ENCODE measurements at places on chromosomes 2 and 18. TPM values are rescaled to one million over a fixed set of nuclear protein-coding genes. Genes with fewer than 3 reads are reported as not detected.

- H3K36me3 ChIP-seq: no peaks in the 10 kb centered on the region
- no peaks in the 10 kb centered on the region for H3K4me1 ChIP-seq
- no peak overlapping the region for H3K27ac ChIP-seq
- no peak overlapping the region for H3K4me3 ChIP-seq
- peaks cover 2% of the 10 kb centered on the region for H3K27me3 ChIP-seq
These were observed 228.7 kb upstream of the SIX2 start for GRCh38 chr2:45237850-45238542.

DNA sequence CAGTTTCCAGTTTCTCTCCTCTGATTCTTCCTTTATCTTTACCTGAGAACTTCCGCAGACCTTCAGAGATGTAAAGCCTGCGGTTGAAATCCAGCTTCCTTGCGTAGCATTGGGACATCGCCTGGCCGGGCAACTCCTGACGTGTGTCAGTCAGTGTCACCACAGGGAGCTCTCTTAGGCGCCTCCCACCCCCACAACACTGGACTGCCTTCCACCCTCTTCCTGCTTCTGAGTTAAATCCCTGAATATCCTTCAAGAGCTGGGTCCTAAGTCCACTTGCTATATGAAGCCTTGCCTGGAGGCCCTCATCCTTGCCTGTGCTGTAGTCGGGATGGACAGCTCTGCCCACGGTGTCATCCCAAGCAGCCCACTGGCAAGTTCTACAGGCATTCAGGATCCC, 179.4 kb downstream of the SEPTIN10 start:
- no peak overlapping the region for H3K27ac ChIP-seq
- no peak for DNase-seq
- H3K36me3 ChIP-seq: no peaks in the 10 kb centered on the region
- no peaks in the 10 kb centered on the region for H3K4me1 ChIP-seq
- no peak overlapping the region for H3K4me3 ChIP-seq
- H3K27me3 ChIP-seq: no peaks in the 10 kb centered on the region

DNA sequence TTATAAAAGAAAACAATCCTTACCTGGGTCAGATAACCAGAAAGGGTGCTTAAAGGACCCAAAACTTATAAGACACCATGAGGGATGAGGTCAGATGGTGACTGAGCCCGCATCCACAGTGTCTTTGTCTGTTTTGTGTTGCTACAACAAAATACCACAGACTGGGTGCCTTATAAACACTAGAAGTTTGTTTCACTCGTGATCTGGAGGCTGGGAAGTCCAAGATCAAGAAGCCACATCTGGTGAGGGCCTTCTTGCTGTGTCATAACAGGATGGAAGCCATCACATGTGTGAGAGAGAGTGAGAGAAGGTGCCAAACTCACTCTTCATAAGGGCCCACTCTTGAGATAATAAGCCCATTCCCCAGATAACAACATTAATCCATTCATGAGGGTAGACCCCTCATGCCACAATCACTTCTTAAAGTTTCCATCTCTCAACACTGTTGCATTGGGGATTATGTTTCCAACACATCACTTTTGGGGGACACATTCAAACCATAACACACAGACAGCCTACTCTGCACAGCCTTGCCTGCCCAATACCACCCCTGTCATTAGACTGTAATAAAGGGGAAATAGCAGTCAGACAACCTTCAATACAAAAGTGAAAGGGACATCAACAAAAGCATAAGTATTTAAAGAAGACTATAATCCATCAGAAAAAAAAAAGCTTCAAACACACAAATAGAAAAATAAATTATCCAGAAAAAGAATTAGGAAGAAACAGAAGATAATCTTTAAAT, 249.8 kb downstream of the ANAPC1 start:
- H3K4me1 ChIP-seq: peaks cover 6% of the 10 kb centered on the region
- no peak overlapping the region for H3K27ac ChIP-seq
- H3K4me3 ChIP-seq: no peak overlapping the region
- H3K27me3 ChIP-seq: peaks cover 3% of the 10 kb centered on the region

DNA sequence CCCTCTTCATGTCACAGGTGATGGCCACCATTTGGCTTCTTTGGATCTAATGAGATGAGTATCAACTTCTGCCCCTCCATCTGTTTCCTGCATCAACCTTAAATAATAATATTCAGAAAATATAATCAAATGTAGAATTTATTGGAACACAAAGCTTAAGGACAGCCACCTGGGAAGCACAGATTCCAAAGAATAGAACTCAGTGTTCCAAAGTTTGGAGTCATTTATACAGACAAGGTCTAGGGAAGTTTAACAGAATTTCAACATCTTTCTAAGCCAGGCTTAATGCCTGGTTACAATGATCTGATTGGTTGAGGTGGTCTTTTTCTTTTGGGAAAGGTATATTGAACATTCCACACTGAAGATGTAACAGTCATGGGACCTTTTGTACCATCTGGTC, 218.0 kb upstream of the PIEZO2 start:
- no peak overlapping the region for H3K4me3 ChIP-seq
- no peak overlapping the region for H3K27ac ChIP-seq
- no peaks in the 10 kb centered on the region for H3K36me3 ChIP-seq
- H3K4me1 ChIP-seq: no peaks in the 10 kb centered on the region
- no peaks in the 10 kb centered on the region for H3K27me3 ChIP-seq
- no peak for DNase-seq

DNA sequence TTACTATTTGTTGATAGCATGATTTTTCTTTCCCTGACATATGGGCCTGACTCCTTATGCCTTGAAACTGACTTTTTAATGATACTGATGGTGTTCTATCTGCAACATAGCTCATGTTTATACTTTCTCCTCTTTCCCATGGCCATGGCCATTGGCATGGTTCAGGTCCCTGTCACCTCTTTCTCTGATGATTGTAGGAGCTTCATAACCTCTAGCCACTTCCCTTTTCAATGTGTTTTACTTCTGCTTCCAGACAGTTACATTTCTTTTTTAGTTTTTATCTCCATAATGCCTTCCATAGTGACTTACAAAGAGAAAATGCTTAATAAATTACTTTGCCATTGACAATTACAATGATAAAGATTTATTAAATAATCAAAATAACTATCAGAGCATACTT, 177.9 kb upstream of the SETBP1 start:
- no peak overlapping the region for H3K4me3 ChIP-seq
- H3K27me3 ChIP-seq: no peaks in the 10 kb centered on the region
- H3K36me3 ChIP-seq: no peaks in the 10 kb centered on the region
- peaks cover 10% of the 10 kb centered on the region for H3K4me1 ChIP-seq
- no peak for DNase-seq
- H3K27ac ChIP-seq: no peak overlapping the region

- no peak overlapping the region for H3K27ac ChIP-seq
- H3K4me3 ChIP-seq: no peak overlapping the region
- peaks cover 50% of the 10 kb centered on the region for H3K27me3 ChIP-seq
- peaks cover 30% of the 10 kb centered on the region for H3K4me1 ChIP-seq
- no peak for DNase-seq
These were observed 4.9 kb upstream of the NEUROD1 start for GRCh38 chr2:181685150-181685688.

GRCh38 chr2:163717993-163718680, 17.7 kb downstream of the FIGN start:
- no peak overlapping the region for H3K27ac ChIP-seq
- H3K36me3 ChIP-seq: no peaks in the 10 kb centered on the region
- no peaks in the 10 kb centered on the region for H3K27me3 ChIP-seq
- no peak overlapping the region for H3K4me3 ChIP-seq
- no peak for DNase-seq
- no peaks in the 10 kb centered on the region for H3K4me1 ChIP-seq

- H3K27me3 ChIP-seq: no peaks in the 10 kb centered on the region
- H3K4me1 ChIP-seq: peaks cover 38% of the 10 kb centered on the region
- H3K36me3 ChIP-seq: no peaks in the 10 kb centered on the region
- DNase-seq: peak; percentile 73
These were observed at the start of gene INPP4A for GRCh38 chr2:98444436-98445176. Gene INPP4A (plus strand): TSS chr2:98444858. CDS start chr2:98520049, 75,191 bp downstream.

GRCh38 chr2:27804146-27804545, 32.6 kb downstream of the MRPL33 start:
- no peak overlapping the region for H3K27ac ChIP-seq
- H3K4me3 ChIP-seq: no peak overlapping the region
- H3K36me3 ChIP-seq: no peaks in the 10 kb centered on the region
- H3K4me1 ChIP-seq: peaks cover 4% of the 10 kb centered on the region
- H3K27me3 ChIP-seq: no peaks in the 10 kb centered on the region

- H3K36me3 ChIP-seq: no peaks in the 10 kb centered on the region
- no peak overlapping the region for H3K4me3 ChIP-seq
- H3K27ac ChIP-seq: no peak overlapping the region
- H3K4me1 ChIP-seq: no peaks in the 10 kb centered on the region
- DNase-seq: no peak
These were observed 22.2 kb upstream of the ASNSD1 start for GRCh38 chr2:189639007-189639609.

DNA sequence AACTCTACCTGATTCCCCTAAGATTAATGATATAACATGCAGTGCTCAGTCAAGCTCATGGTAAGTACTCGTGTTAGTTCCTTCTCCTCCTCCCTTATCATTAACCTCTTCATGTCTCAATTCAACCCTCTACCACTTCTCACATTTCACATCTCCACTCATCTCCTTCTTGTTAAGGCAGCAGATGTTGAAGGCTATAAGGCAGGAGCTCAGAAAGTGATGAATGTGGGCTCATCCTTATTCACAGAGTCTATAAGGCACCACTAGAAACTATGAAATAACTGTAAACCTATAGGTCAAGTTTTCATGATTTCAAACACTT, 56.0 kb downstream of the CLHC1 start:
- DNase-seq: no peak
- H3K36me3 ChIP-seq: no peaks in the 10 kb centered on the region
- H3K4me3 ChIP-seq: no peak overlapping the region
- no peak overlapping the region for H3K27ac ChIP-seq

DNA sequence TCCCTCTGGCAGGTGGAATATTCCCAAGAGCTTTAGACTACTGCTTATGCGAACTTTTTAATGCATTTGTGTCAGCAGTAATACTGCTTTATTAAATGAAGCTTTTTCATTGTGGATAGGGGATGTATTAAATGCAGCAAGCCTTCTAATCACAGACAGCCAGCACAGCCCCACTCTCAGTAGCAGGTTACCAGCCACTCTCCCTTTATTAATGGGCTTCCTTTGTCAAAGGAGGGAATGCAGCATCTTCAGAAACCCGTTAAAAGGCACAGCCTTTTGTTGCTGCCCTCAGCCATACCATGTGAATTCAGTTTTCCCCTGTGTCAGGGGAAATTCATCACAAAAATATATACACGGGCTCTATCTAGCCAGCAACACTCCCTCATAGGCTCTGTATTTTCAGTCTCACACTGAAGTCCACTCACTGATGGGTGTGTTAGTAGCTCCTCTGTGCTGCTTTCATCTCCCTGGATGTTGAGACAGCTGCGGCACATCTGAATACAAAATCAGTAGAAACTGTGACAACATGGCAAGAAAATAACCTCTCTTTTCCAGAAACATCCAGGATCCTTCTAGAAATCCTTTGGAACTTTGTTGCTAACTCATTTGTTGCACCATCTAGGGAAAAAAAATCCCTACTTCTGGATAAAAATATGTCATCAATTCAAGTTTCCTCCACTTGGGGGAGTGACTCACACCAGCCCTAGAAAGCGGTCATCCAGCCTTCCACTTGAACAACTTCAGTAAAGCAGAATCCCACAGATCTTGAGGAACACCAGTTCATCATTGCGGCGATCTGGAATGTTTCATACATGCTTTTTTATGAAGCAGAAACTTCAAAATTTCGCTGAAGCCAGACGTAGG, 48.4 kb downstream of the LRRTM1 start:
- H3K27me3 ChIP-seq: no peaks in the 10 kb centered on the region
- H3K4me1 ChIP-seq: no peaks in the 10 kb centered on the region
- H3K36me3 ChIP-seq: no peaks in the 10 kb centered on the region
- H3K4me3 ChIP-seq: no peak overlapping the region
- H3K27ac ChIP-seq: no peak overlapping the region
- no peak for DNase-seq

GRCh38 chr2:39837856-39838453, 58.9 kb upstream of the THUMPD2 start:
- H3K36me3 ChIP-seq: no peaks in the 10 kb centered on the region
- H3K4me3 ChIP-seq: no peak overlapping the region
- no peaks in the 10 kb centered on the region for H3K27me3 ChIP-seq
- peak; percentile 34 for DNase-seq
- no peak overlapping the region for H3K27ac ChIP-seq
- H3K4me1 ChIP-seq: peaks cover 12% of the 10 kb centered on the region

DNA sequence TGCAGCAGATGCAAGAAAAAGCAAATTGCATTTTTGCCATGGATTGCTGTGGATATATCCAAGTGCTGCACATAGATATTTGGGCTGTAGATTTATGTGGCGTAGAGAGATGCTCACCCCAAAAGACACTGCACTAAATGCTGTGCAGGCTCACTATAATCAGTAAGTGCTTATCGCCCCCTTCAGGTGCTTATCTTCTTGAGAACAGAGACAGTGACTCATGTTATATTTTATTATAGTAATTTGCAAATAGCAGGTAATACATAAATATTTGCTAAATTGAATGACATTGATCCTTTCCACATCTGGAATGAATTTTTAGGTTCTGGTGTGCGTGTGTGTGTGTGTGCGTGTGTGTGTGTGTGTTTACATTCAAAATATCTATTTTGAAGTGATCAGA, 36.8 kb upstream of the PLEKHM3 start:
- no peak overlapping the region for H3K27ac ChIP-seq
- H3K4me3 ChIP-seq: no peak overlapping the region
- no peaks in the 10 kb centered on the region for H3K27me3 ChIP-seq
- no peak for DNase-seq
- no peaks in the 10 kb centered on the region for H3K36me3 ChIP-seq
- H3K4me1 ChIP-seq: no peaks in the 10 kb centered on the region

DNA sequence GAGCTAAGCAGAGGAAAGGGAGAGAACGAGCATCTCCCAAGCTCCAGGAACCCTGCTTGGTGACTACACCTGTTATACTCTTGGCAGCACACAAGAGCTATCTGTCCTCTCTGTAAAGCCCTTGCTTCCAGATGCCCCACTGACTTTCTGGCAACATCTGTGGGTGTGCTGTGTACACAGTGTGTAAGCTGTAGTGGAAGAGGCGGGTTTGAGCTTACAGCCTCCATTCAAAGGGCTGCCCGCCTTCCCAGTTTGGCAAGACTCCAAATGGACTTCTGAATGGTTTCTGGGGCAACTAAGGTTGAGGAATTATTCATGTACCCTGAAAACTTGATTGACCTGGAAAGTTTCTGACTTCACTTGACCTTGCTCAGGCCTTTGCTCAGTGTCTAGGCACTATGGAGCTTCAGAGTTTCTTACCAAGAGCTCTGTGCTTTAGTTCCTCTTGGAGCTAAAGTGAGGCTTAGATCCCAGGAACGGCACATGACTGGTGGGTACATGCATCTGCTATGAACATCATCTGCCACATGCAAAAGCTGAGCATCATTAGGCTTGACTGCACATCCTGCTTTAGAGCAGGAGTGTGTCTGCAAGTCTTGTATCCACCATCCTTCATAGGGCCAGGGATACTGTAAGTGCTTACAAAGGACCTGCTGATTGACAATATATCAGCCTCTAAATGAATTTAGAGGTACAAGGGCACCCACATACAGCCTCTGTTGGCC, 290.9 kb upstream of the SIX2 start:
- H3K36me3 ChIP-seq: no peaks in the 10 kb centered on the region
- H3K4me1 ChIP-seq: no peaks in the 10 kb centered on the region
- no peaks in the 10 kb centered on the region for H3K27me3 ChIP-seq
- no peak for DNase-seq
- no peak overlapping the region for H3K27ac ChIP-seq

The EFR3B gene
- total RNA-seq: not detected

The COBLL1 gene
- total RNA-seq: 2.2 TPM

The CFAP65 gene
- total RNA-seq: not detected

The DAW1 gene
- not detected for total RNA-seq

The MREG gene
- total RNA-seq: 9.8 TPM

The LCT gene
- total RNA-seq: not detected

The IL36G gene
- not detected for total RNA-seq

The SCN2A gene
- total RNA-seq: not detected

The LRATD1 gene
- not detected for total RNA-seq

The IL36RN gene
- not detected for total RNA-seq

All from natural killer cell (primary cell).